ENCODE measurements at places on chromosomes 7 and 10.

DNA sequence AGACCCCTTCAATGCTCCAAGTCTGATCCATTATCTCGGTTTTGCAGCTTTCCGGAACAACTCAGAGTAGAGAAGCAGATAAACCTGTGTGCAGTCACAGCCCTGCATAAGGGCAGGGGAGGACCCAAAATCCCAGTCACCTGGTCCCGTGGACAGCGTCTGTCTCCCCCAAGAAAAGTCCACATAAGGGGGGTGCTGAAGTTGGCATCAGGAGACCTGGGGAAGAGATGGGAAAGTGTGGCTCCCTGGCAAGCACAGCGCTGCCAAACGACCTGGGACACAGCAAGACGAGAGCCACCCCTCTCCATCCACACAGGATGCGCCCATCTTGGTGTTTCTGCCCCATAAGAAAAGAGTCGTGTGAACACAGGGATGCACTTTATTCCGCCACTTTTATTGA is 27.9 kb downstream of the ASB13 start:
- DNase-seq = no peak

DNA sequence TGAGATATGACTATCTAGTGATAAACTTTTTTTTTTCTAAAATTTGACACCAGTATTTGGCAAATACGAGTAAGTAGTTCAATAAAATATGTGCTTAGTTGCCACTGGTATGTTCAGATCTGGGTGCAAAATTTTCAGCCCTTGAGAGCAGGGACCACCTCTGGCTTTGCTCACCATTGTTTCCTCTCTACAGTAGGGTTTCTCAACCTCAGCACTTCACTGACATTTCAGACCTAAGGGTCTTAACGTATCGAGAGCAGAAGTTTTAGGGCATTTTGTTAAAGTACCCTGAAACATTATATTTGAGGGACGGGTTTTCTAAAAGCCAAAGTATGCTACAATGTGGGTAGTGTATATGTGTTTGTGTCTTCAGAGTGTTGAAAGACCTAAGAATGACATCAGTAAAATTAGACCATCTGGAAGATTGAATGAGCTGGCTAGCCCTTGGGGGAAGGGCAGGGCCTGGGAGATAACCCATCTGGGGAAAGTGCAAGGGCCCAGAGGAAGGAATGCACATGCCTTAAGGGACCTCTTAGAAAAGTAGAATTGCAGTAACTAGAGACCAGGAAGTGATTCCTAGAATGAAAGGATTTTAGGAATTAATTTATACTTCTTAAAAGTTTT is 11.8 kb downstream of the BZW2 start:
- DNase-seq = peak; percentile 11

- no peak for DNase-seq
Observed at GRCh38 chr10:51000164-51000563, 74.1 kb upstream of the PRKG1 start.

- no peak for DNase-seq
Observed at GRCh38 chr10:118983263-118983662, 46.3 kb upstream of the NANOS1 start.

DNA sequence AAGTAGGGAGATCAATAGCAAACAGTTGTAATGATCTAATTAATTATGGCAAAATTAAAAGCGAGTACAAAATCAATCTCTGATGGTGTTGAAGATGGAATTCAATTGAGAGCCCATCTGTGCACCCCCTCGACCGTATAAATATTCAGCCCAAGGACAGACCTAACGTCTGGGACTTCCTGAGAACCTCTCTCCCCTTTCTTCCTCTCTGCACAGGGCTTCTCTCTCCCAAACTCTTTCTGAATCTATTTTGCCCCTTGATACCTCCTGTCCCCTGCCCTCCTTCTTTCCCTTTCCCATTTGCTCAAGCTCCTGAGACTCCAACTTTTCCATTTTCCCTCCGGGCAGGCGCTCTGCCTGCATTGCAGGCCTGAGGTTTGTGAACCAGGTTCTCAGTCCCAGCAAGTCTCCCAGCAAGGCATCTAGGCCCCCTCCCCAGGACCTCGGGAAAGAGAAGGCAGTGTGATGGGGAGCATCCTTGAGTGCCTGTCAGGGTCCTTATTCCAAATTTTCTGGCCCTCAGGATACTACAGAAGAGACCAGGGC is 8.5 kb upstream of the PAX2 start:
- DNase-seq = no peak

- no peak for DNase-seq
Observed at GRCh38 chr10:72088889-72089575, 681 bp upstream of the SPOCK2 start.

GRCh38 chr10:86960003-86960862 is 1.8 kb downstream of the SNCG start:
- DNase-seq = peak; percentile 76

DNA sequence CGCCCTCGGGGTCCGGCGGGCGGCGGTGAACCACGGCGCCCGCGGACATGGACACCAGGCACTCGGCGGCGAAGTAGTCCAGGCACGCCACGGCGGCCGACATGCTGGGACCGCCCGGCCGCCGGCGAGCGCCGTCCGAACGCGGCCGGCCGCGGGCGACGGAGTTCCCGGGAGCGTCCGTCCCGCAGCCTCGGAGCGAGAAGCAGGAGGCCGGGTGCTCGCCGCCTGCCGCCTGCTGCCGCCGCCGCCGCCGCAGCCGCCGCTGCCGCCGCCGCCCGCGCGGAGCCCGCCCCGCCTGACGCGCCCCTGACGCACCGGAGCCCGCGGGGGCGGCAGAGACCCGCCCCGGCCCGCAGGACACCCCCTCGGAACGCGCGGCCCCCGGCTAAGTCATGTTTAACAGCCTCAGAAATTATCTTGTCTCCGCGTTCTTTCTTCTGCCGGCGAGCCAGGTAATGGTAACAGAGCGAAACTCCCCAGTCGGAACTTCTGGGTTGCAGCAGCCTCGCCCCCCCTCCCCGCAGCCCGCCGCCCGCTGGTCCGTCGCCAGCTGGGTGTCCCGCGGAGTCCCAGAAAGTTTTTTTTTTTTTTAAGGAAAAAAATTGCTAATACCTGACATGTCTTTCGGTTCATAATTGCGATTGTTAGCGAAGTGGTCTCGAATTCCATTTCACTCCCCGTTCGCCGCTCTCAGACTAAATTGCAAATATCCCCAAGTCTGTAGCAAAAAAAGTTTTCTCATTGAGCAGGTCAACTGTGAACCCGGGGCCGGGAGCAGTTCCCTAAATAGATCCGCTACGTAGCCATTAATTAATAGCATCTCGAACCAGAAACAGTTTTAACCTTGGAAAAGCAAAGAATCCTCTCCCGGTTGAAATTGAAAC is at the start of gene KLF14:
KLF14 (minus strand) TSS at position 277 of the 884 bp plus-strand sequence; CDS start at position 103, 174 bp downstream.
- peak; percentile 29 for DNase-seq

DNA sequence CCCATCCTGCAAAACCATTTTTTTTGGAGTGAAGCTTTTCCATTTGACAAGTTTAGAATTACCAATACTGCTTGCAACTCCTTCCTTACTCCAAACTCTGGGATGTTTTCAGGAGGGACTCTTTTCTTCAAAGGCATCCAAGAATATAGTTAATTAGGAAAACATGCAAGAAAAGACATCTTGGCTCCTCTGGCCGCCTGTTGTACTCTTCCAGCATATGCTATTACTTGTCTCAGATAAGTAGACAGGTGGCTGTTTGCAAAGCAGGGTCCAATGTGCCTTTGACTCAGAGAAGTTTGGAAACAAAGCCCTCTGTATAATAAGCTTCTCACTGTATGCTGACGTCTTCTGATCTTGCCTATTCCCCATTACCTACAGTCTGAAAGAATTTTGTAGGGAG is 746.5 kb downstream of the AUTS2 start:
- no peak for DNase-seq
